ENCODE measurements at places on chromosomes 1 and 21.
A peak's percentile ranks its signal among the peaks of the same experiment; 100 is the strongest.

GRCh38 chr1:224929335-224930237 lies at the start of gene DNAH14:
DNAH14 (plus strand) TSS chr1:224929675; CDS start chr1:224952703, 23,028 bp downstream.
- peak; percentile 85 for DNase-seq

DNA sequence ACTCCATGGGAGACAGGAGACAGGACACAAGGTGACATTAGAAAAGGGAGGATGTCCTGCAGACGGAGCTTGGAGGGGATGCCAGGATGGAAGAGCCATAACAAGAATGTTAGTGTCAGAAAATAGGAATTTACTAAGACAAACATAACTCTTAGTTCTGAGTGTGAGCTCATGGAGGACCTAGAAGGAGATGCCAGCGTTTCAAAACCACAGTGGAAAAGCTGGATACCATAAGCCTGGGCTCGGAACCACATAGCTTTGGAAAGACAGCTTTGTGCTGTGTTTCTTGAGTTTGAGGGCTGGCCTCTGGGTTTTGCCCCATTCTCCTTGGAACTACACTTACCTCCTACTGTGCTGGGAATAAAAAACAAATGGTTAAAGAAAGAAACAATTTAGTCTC lies 128.4 kb downstream of the S1PR1 start:
- DNase-seq = no peak

GRCh38 chr1:15261155-15262002 lies 14.4 kb downstream of the FHAD1 start:
- no peak for DNase-seq

- DNase-seq = no peak
These were observed 34.8 kb downstream of the KIF21B start for GRCh38 chr1:200988693-200989092.

DNA sequence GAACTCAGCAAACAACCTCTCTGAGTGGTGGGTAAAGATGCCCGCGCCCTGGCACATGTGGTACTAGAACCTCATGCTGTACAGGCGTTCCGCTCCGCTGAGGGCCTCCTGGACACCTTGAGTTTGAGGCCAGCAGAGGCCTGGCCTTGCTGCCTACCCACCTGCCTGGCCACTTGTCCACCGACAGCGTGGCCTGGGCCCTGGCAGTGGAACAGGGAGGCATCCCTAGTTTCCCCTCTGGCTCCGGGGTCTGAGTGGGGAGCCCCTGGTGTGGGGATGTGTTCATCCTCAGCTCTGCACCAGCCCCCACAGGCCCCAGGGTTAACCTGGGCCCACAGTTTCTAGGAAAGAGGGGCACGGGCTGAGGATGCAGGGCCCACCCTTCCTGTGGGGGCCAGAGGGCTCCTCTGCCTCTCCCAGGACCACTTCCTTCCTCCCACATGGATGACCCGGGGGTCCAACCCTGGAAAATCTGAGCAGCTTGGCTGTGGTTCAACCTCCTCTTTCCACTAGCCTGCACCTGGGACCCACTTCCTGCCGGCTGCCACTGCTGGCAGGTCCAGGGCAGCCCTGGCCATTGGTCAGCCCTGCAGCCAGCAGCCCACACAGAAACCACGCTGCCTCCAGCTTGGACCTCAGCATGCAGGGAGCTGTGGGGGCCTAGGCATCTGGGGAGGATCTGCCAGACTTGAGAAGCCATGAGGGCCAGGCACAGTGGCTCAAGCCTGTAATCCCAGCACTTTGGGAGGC lies 53.3 kb upstream of the COL18A1 start:
- DNase-seq = no peak

- no peak for DNase-seq
These were observed 1.2 kb downstream of the GBP6 start for GRCh38 chr1:89364954-89365550.

DNA sequence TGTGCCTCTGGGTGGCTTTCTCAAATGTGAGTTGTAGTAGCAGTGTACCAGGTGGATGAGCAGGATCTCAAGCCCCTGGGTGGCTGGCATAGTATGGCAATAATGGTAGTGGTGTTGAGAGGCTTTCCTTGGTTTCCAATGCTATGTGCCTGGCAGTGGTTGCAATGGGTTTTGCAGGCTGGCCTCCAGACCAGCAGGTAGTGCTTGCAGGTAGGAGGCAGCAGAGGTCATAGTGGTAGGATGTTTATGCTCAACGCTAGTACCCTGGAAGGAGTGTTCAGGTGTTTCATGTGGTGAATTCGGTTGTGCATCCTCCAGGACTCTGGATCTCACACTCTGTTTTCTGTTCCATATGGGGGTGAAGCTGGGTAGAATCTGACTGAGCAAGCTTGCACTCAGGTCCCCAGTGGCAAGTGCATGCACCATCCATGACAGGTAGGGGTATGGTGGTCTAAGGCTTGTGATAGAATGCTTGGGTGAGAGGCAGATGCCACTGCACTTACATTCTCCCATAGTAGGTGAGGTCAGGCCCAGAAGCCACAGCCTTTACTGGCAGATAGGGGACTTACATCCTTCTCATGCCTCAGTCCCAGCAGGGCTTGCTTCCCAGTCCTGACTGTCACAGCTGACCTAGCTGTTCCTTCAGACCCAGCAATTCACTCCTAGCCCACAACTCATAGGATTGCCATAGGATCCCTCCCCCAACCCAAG lies 410.5 kb upstream of the LRRC7 start:
- no peak for DNase-seq

Measured in LNCaP clone FGC (cell line).